ENCODE measurements at places on chromosomes 12 and 14.

GRCh38 chr12:13075118-13075480, 28.4 kb downstream of the GSG1 start:
- DNase-seq, result no peak

GRCh38 chr14:90956273-90956672, 104.2 kb downstream of the RPS6KA5 start:
- no peak for DNase-seq

DNA sequence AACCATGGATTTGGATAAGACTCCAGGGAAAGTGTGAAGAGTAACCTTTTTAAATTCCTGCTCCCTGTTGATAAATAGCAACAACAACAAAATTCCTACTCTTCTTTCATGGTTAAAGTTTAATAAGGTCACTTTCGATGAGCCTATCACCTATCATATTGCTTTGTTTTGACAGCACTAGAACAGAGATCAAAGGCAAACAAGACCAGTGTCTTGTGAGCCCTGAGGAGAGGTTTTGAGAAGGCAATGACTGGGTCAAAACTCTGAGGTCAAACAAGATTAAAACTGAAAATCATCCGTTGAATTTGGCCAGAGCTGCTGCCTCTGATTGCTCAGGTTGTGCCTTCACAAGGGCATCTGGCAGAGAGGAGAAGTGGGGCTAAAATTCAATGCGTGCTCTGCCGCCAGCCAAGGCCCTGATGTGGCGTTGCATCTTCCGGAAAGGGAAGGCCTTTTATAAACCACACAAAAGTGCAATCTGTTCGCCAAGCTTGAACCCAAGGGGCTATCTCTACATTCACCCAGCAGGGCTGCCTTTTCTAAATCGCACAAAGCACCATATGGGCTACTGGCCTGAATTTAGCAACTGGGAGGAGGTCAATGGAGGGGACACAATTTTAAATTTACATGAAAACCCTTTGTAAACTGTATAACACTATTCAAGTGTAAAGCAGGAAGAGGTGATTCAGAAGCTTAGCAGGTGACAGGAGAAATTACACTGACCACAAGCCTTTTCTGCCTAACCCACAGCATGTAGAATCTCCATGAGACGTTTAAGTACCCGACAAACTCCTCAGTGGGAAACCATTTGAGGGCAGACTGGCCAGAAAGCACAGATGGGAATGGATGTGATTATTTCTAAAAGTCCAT, 140.8 kb downstream of the DAD1 start:
- DNase-seq, result no peak

DNA sequence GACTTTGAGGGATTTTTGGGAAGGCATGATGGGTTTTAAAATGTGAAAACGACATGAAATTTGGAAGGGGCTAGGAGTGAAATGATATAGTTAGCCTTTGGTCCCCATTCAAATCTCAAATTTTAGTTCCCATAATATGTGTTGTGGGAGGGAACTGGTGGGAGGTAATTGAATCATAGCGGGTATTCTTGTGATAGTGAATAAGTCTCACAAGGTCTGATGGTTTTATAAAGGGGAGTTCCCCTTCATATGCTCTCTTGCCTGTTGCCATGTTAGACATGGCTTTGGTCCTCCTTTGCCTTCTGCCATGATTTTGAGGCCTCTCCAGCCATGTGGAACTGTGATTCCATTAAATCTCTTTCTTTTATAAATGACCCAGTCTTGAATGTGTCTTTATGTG, 72.8 kb downstream of the SLC16A7 start:
- DNase-seq, result no peak

- no peak for DNase-seq
Measured at GRCh38 chr14:33930439-33930838, 20.4 kb downstream of the EGLN3 start.

DNA sequence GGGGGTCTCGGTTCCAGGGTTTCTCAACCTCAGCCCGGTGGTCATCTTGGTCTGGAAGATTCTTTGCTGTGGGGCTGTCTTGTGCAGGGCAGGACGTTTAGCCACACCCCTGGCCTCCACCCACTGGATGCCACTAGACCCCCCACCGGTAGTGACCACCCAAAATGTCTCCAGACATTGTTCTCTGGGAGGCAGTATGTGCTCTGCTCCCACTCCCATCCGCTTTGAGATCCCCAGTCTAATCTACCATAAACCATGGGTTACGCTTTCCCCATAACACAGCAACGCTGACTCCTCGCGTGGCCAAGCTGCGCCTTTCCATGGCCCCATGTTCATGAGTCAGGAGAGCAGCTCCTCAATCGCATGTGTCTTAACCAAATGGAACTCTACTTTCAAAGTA, 155.8 kb downstream of the RIMBP2 start:
- DNase-seq, result no peak

DNA sequence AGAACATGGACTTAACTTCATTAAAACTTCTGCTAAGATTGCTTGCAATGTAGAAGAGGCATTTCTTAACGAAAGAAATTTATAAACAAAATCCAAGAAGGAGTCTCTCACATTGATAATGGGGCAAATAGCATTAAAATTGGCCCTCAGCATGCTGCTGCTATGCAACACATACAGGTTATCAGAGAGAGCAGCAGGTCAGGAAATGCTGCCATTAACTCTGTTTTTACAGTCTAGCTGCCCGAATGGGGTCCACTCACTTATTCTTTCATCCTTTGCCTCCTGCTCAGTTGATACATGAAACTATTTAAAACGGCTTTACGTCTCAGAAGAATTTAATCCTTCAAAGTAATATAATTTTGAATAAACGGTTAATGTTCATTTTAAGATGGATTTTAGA, 620.4 kb downstream of the SLC16A7 start:
- DNase-seq, result no peak

DNA sequence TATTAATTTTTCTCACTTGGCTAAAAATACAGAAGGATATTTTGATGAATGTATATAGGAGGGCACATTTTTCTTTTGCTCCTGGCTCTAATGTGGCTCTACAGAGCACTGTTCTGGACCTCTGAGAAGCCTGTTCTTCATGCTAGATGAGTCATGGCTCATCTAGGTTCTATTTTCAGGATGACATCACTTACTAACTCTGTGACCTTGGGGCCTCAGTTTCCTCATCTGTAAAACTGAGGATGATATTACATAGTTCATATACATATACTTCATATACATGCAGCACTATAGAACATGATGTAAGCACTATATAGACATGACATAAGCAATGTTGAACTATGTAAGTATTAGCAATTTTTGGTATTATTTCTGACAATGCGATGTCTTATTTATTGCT, 35.8 kb downstream of the SOCS2 start:
- DNase-seq, result no peak

- no peak for DNase-seq
Measured at GRCh38 chr12:7047306-7047705, 13.2 kb upstream of the C1S start.

GRCh38 chr14:29603696-29604095, 324.0 kb downstream of the PRKD1 start:
- no peak for DNase-seq

- no peak for DNase-seq
Measured at GRCh38 chr14:21612324-21612723, 22.4 kb downstream of the OR10G2 start.

DNA sequence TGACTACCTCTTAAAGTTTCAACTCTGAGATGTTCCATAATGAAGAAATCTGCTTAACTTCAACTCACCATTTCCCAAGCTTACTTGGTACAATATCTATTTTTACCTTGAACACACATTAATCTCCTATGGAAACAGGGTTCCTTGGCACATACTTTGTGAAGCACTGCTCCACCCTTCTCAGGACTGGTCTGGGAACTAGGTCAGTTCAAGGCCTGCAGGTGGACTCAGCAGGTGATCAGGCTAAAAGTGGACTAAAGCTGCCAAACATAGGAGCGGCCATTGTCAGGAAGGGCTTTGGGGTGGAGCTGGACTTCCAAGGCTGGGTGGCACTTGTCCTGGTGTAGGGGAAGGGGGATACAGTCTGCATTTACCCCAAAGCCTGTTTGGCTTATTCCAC, 202.3 kb downstream of the NUAK1 start:
- DNase-seq, result no peak

GRCh38 chr12:67774983-67775587, 126.5 kb downstream of the DYRK2 start:
- DNase-seq, result no peak

- DNase-seq, result no peak
Measured at GRCh38 chr14:77557391-77557790, 58.8 kb upstream of the ISM2 start.

DNA sequence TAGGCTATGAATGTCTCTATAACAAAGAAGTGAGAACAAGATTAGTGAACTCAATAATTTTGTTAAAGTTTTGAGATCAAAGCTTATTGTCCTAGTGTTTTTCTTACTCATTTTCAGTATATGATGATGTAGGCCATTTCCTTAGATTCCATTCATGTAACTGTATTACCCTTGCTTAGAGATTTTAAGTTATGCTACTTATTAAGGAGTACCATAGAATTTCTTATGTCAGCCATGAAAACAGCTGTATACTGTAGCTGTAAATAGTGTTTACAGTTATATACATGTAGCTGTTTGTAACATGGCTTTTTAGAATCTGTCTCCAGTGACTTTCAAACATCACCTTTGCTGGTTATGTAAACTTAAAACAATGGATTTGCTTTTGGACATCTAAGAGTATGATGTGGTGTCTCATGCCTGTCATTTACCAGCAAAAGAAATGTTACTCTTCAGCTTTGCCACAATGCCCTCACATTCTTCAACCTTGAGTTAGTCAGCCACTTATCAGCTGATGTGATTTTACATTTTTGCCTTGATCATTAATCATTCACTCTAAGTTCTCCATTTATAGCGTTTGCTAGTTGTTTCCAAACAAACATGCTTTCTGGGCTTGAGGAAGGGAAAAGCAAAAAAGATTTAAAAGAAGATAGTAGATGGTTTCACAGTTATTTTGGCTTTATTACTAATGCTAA, 55.5 kb downstream of the SLC16A7 start:
- DNase-seq, result no peak

DNA sequence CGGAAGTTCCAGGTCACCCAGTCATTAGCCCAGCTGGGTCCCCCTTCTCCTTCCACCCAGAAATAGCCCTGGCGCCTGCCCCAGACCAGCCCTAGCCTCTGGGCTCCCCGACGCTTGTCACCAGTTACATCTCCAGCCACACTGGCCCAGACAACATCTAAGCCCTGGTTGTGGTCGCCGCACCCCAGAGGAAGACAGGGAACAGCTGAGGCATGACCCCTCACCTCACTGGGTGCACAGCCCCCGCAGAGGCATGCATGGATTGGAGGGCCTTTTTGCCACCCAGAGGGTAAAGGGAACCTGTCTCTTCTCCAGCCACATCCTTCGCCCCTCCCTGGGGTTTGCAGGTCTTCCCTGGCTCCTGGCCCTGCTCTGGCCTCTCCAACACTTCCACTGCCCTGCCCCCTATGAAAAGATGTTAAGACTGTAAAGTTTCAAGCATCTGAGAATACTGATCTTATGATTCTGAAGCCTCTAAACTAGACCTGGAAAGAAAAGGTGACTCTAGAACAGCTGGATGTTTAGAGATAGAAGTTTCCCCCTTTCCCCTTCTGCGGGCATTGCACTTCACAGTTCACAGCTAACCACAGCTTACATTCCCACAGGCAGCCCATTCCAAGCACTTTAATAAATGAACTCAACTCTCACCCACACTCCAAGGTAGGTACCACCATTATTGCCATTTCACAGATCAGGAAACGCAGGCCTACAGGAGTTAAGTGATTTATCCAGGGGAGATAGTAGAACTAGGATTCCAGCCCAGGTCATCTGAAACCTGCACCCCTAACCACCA, 14.7 kb downstream of the TMEM119 start:
- DNase-seq, result no peak

GRCh38 chr12:124397807-124398577, 103.1 kb downstream of the RFLNA start:
- no peak for DNase-seq

- no peak for DNase-seq
Measured at GRCh38 chr14:69355607-69356281, 42.4 kb downstream of the ERH start.

DNA sequence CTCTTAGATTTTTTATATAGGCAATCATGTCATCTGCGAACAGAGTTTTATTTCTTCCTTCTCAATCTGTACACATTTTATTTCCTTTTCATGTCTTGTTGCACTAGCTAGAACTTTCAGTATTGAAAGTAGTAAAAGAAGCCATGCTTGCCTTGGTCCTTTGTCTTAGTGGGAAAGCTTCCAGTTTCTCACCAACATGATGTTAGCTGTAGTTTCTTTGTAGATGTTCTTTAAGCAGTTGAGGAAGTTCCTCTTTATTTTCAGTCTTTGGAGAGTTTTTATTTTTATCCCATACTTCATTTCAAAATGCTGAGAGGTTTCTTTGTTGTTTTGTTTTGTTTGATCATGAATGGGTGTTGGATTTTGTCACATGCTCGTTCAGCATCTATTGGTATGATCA, 12.7 kb upstream of the RIMKLB start:
- no peak for DNase-seq

DNA sequence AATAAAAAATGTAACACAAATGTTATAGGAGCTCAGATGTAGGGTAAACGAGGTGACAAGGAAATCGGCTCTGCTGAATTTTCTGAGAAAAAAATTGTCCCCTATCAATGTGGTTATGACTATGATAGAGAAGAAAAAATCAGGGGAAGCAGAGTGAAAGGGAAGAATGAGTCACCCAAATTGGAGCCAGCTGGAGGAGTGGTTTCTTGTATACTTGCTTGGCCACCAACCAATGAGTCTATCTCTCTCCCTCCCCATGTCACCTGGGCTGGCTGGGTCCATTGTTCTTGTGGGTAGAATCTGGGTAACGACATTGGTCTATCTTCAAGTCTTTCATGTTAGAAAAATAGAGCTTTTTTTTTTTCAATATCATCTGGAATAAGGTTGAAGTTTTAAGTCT, 196.6 kb upstream of the FLRT2 start:
- DNase-seq, result no peak

DNA sequence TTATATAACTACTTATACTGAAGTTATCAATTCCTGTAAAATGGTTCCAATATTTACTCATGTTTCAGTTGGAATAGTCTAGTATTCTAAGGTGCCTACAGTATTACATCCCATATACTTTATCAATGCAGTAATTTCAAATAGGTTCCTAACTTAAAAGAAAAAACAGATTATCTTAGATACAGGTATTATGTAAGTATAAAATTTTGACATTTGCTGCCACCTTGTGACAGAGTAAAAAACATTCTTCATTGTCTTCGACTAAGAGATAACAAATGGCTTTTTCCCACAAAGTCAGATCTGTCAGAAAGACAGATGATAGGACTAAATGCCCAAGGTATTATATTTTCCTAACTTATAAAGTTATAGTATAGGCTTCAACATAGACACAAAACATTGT, 78.7 kb downstream of the TXNDC16 start:
- no peak for DNase-seq
